Activated CD4-positive, alpha-beta T cell treated with anti-CD3 and anti-CD28 coated beads for 24 hours (primary cell): ENCODE measurements at places on chromosomes 5 and 9.
A peak's percentile ranks its signal among the peaks of the same experiment; 100 is the strongest.

DNA sequence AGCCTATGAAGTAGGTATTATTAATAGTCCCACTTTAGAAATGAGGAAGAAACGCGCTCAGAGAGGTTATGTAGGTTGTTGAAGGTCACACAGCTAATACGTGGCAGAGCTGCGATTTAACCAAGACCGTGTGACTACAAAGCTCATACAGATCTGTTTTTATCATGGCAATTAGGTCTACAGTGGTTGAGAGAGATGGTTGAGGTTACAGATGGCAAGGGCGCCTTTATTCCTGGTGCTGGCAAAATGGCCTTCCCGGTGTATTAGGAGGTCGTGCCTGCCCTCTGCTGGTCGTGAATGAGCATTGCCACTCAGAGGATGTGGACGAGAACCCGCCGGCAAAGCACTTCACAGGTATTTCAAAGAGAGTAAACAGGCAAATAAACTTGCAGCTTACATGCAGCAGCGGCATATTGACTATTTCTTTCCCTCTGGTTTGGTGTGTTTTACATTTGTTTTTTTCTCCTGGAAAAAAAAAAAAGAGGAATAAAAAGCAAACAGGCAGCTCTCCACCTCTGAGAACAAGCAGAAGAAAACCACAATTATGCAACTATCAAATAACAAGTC, 65.3 kb upstream of the EGFLAM start:
- DNase-seq = peak; percentile 44

- no peak for DNase-seq
These were observed 196.6 kb downstream of the COX7C start for GRCh38 chr5:86814315-86814714.

GRCh38 chr9:114551750-114552685, 35.6 kb upstream of the ATP6V1G1 start:
- DNase-seq = no peak

DNA sequence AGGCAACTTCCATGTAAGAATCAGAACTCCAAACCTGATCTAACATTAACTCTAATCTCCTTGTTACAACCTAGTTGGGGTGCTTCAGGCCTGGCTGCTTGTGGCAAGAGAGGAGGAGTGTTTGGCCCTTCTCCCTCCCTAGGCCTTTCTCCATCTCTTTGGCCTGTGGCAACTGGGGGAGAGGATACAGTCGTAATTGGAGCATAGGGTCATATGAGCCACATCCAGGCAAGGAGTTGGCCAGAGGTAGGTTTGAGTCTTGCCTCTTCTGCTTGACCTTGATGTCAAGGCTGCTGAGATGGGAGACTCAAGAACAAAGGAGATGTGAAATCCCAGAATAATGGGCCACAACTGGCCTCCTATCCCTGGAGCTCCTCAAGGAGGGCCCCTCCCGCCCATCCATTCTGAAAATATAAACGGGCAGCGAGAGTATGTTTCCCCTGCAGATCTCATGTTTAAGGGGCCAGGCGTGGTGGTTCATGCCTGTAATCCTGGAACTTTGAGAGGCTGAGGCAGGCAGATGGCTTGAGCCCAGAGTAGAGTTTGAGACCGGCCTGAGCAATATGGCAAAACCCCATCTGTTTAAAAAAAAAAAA, 59.3 kb upstream of the ANGPTL2 start:
- DNase-seq = no peak

DNA sequence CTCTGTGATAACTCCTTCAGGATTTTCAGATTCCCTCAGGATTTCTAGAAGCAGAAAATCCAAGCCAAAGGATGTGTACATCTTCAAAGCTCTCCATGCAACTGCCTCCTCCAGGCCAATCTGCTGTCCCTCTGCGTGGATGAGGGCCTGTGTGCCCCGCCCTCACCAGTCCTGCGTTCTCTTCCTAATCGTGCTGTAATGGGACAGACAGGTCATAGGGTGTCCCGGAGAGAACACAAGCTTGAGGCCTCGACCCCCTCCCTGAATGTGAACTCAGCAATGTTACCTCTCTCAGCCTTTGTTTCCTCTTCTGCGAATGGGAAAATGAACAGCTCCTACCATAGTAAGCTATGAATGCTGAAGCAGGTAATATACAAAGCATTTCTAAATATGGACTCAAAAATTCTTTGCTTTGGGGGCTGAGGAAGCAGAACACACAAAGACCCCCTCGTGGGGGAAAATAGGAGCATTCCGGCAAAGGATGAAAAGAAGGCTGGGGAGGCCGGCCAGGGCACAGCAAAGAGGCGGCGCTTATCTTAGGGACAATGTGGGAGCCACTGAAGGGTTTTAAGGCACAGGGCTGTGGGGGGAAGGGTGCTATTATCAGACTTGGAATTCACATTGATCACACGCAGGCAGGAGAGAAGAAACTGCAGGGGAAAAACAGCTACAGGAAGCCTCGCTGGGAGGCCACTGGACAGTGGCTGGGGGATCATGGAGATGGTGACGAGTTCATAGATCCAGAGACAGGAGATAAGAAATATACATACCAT, 57.2 kb upstream of the FBXW11 start:
- no peak for DNase-seq

DNA sequence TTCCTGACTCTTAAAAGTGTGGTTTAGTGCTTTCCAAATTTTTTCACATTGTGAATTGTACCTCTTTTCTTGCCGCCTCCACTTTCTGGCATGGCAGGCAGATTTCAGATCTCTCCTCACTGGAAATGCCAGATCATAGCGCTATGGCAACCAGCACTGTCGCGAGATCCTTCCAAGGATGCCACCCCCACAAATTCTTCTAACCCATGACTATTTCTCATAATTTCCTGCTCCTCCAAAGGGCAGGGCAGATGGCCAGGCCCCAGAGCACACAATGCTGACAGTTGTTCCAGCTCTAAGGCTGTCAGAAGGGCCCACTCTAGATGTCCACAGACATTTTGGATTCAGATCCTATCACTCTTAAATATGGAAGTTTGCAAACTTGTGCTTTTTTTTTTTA, 446.2 kb upstream of the RIOK2 start:
- no peak for DNase-seq

GRCh38 chr5:169081000-169081724, 219.8 kb downstream of the SLIT3 start:
- DNase-seq = no peak

- no peak for DNase-seq
These were observed 13.7 kb upstream of the KIF4B start for GRCh38 chr5:154999865-155000264.

DNA sequence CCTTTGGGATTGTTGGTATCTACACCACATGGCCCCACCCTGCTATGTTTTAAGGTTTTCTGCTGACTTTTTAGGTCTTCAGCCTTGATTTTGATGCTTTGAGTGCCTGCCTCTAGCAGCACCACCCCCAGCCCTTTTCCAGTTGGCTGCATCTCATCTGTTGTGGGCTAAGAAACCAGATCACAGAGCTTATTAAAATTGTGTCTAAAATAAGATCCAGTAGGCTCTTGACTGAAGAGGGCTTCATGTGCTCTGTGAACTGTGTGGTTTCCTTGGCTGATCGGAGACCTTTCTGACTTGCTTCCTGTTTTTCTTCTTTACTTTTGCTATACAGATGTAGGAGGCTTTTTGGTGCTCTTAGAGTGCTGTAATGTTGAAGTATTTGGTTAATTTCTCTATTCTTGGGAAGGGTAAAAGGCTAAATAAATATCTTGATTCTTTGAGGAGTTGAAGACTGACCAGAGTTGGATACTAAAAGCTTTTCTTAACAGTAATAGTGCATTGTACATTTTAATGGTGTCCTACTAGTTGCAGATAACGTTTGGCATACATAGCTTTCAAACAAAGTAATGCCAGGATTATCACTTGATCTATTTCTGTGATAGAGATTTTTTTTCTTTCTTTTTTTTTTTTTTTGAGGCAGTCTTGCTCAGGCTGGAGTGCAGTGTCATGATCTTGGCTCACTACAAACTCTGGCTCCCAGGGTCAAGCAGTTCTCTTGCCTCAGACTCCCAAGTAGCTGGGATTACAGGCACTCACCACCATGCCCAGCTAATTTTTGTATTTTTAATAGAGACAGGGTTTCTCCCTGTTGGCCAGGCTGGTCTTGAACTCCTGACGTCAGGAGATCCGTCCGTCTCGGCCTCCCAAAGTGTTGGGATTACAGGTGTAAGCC, 4.5 kb downstream of the UBE2D2 start:
- no peak for DNase-seq

GRCh38 chr5:68007451-68007850, 208.1 kb upstream of the PIK3R1 start:
- no peak for DNase-seq

DNA sequence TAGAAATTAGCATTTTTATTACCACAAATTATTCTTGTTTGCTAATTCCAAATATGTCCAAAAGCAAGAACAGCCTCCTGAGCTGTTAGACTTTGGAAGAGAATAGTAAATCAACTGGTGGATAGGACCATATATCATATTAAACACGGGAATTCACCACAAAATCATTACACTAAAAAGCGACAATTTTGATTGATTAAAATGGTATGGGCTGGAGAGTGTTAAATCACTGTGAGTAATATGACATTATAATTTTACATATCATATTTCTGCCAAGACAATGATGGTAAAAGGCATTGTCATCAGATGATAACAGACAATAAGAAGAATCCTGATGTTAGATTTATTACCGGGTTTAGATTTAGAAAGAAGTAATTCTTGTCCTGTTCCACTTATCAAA, 107.2 kb upstream of the ARRDC3 start:
- no peak for DNase-seq

- no peak for DNase-seq
These were observed 14.8 kb downstream of the PPP3R2 start for GRCh38 chr9:101579711-101580545.

GRCh38 chr9:126456441-126457174, 130.0 kb downstream of the MVB12B start:
- no peak for DNase-seq

GRCh38 chr9:36924071-36924470, 110.0 kb downstream of the PAX5 start:
- DNase-seq = no peak

- no peak for DNase-seq
These were observed 623 bp upstream of the TRIM36 start for GRCh38 chr5:115170134-115170928.

DNA sequence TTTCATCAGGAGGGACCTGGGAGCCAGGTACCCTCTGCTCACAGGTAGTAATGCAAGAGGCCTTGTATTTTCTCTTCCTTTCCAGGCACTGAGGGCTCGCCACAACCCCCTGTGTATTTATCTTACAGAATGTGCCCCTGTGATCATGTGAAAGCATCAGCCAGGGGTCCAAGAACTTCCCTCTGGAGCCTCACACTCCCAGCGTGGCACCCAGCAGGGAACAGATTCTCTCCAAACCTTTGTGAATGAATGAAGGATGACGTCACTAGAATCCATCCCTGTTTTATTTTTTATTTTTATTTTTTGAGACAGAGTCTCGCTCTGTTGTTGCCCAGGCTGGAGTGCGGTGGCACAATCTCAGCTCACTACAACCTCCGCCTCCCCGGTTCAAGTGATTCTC, 107.3 kb upstream of the IER5L start:
- no peak for DNase-seq
